ENCODE measurements at places on chromosomes 12 and 14.

DNA sequence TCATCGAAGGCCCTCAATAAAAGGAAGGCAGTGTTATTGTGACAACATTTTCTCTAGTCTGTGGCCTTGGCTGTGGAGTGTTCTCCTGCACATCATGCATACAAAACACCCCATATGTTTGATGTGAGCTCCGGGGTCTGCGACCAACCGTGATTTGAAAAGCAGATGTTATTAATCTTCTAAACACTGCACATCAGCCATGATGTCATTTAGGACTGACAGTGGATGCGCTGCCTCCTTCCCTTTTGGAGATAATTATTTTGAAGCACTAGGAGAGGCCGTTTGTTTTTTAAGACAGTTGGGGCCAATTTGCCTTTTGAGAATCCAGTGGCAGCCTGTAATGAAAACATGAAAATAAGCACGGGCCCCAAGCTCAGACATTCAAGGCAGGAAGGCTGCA lies 1041.6 kb downstream of the BCL11B start:
- DNase-seq = no peak

DNA sequence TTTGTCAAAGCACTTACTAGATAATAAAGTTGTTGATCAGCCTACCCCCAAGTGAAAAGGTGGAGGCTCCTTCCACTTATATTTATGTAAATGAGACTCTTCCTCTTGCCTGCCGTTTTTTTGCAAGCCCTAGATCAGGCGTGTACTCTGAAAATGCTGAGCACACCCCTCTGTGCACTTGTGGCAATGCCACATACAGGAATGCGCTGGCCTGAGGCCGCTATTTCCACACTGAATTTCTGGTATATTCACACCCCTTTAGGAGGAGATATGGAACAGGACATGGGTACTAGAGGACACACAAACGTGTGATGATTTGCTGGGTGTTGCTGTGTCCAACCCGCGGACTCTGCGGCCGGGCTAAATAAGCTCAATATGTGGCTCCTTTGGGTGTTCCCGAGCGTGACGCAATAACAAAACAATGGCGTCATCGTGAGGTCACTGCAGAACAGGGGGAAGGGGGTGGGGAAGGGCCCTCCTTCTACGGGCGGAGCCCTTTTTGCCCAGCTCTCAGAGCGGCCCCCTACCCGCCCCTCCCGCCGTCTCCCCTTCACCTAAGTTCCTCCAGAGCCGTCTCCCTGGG lies 554 bp upstream of the TSPAN31 start:
- DNase-seq = no peak

DNA sequence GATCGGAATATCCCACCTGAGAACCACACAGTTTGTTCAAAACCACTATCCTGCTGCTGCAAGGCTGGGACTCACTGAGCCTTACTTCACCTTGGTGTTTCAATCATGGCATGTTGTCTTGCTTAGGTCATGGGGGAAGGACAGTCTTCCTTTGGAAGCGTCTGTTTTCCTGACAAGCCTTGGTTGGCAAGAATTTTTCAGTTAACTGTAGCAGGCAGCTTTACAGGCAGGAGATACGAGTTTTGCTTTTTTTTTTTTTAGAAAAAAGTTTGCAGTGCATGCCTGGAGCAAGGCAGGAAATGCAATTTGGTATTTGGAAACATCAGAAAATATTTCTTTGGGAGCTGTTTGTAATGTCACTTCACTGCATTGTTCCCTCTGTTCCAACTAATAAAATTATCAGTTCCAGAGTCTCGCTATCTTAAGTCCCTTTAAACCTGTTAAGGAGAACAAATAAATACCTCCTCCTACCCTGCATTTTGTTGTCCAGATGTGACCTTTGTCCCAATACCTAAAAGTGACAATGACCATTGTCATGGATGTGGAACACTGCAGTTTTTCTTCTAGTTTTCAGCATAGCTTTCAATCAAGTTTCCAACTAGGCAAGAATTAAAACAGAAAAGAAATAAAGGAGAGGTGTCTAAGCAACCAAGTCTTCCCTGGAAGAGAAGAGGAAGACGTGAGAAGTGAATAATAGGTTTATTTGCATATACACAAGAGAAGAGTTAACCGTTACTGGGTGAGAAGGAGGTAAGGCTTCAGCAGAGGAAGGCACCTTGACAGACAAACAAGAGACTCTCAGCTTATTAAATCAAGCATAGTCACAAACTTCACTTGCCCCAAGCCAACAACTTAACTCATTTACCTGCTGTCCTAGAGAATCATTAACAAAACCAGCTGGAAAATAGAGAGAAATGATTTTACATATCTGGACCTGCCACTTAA lies 71.4 kb upstream of the ACTN1 start:
- DNase-seq = no peak

DNA sequence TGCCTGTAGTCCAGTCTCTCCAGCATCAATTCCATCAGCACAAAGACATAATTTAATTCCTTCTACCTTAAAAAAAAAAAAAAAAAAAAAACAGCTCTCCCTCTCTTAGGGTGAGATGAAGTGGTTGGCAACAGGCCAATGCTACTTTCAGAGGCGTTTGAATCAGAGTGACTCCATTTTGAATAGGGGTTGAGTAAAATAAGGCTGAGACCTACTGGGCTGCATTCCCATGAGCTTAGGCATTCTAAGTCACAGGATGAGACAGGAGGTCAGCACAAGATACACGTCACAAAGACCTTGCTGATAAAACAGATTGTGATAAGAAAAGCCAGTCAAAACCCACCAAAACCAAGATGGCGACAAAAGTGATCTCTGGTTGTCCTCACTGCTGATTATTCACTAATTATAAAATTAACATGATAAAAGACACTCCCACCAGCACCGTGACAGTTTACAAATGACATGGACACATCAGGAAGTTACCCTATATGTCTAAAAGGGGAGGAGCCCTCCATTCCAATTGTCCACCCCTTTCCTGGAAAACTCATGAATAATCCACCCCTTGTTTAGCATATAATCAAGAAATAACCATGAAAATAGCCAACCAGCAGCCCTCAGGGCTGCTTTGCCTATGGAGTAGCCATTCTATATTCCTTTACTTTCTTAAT lies 6.9 kb upstream of the TCL1B start:
- no peak for DNase-seq

Data from CD4-positive, alpha-beta T cell treated with Interleukin-4 for 4 hours (primary cell).